Activated T-helper 2 cell treated with anti-CD3 and anti-CD28 coated beads, Interferon-gamma antibody, Interleukin-2, Interleukin-4, amounts not matched to agents 10 μg/mL and 5 μg/mL and 100 μg/mL, durations not matched to agents 14 hours and 24 hours and 36 hours (primary cell): ENCODE measurements at places on chromosomes 6 and 20. TPM values are rescaled to one million over a fixed set of nuclear protein-coding genes. Genes with fewer than 3 reads are reported as not detected.

The GCNT2 gene
- 2.0 and 2.8 TPM in 2 replicates for total RNA-seq

The SPATS1 gene
- not detected in 2 replicates for total RNA-seq

The UFL1 gene
- 27.0 and 27.3 TPM in 2 replicates for total RNA-seq

The ELOVL2 gene
- not detected in 2 replicates for total RNA-seq

The MAS1 gene
- total RNA-seq, result not detected in 2 replicates

The SAMD3 gene
- 3.2 and 3.4 TPM in 2 replicates for total RNA-seq

The C6orf15 gene
- total RNA-seq, result not detected in 2 replicates

- no peak for DNase-seq
These were observed 56.8 kb downstream of the LINC00237 start for GRCh38 chr20:21049305-21049828.

DNA sequence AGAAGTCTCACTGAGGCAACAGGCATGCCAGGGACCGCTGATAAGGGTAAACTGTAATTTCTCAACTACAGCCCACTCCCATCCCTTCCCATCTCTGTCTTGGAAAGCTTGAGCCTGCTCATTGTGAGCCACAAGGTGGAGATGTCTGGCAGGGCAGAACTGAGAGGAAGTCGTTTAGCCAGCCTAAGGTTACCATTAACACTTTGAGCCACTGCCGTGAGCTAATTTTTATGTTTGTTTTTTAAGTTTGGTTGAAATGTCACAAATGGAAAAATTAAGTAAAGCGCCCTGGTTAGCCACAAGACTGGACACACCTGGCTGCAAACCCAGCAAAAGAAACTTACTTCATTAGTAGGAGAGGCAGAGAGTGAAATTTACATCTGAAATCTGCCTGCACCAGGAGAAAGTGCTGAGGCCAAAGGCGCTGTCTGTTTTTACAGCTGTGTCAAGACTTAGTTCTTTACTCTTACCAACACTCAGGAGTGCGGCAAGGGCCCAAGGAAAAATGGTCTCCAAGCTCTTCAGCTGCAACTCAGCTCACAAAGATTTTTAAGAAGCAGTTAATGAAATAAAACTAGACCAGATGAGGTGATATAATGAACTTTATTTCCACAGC, 50.0 kb upstream of the FAM83C start:
- no peak for DNase-seq

DNA sequence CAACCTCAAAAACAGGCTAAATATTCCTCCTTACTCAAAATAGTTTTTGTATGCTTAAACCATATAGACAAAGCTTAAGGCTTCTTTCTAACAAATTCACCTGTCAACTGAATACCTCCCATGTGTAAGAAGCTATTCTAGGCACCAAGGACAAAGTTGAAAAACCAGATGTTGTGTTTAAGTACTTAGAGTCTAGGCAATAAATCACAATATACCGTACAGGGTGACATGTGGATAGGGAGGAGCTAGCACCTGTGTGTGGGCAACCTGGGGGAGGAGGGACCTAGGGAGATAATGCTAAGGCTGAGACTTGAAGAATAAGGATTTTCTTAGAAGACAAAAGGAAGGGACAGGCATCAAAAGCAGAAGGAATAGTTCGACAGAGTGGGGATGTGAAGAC, 123.5 kb downstream of the LMBRD1 start:
- DNase-seq, result no peak

DNA sequence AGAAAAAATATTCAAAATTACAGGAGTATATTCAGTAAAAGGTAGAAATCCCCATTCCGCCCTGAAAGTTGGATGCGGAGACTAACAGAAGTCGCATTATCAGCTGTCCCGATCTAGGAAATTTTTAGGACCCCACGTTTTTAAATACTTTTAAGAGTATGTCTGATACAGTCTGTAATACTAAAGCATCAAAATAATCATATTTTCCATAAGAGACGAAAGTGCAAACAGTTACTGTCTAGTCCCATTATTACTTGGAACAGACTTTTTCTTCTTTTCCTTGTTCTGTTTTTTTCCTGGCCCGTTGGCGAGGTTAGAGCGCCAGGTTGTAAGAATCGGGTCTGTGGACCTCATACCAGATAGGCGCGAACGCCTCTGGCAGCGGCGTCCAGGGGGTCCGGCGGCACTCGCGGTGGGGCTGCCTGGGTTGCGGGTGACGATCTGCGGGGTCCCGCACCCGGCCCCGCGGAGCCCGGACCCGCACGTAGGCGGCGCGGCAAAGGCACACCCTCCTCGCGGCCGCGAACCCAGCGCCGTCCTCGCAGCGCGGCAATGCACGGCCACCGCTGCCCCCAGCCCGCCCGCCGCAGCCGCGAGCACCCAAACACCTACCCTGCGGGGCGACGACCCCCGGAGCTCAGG, 460 bp downstream of the PLAGL1 start:
- DNase-seq, result no peak

GRCh38 chr6:74451953-74452352, 753.9 kb downstream of the COL12A1 start:
- no peak for DNase-seq

DNA sequence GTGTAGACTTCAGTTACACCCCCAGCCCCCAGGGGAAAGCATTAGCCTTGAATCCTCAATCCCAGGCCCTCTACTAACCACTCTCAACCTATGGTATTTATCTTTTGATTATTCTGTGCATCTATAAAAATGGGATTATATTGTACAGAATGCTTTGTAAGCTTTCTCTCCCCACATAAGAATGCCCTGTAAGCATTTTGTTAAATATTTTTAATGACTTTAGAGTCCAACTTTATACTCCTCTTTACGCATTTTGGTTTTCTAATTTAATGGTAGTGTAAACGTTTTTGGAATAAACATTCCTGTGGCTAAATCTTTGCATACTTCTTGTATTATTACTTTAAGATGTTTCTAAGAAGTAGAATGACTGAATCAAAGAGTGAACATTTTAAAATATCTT, 35.4 kb downstream of the FBXO9 start:
- no peak for DNase-seq

DNA sequence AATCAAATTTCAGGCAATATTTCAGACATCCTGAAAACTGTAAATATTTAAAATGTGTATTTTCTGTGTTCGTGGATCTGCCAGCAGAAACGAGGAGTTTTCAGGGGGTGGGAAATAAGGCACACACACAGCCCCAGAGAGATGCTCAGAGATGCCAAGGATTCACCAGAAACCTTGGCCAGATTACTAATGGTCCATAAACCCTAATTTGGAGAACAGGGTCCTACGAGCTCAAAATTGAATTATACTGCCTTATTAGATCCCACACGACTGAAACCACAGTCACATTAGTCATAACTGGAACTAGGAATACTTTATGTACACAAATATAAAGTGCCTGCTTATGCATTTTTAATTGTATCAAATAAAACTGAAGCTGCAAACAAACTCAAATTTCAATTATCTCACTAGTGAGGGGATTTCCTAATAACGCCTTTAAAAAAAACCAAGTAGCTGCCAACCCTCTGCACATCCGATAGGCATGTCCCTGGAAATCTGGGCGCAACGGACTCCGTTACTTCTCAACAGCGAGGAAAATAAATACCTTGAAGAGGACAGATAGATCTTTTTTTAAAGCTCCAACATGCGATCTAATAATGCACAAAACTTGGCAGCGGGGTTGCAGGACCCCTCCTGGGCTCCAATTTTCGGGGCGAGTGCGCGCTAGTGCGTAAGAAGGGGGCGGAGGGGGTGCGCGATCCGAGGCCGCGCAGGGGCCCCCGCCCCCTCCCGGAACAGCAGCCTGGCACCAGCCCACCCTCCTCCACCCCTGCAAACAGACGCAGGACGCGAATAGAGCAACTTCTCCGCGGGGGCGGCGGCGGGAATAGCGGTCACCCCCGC, 897 bp downstream of the CHD6 start:
- DNase-seq, result peak; percentile 30

- DNase-seq, result no peak
These were observed 119.6 kb downstream of the SCML4 start for GRCh38 chr6:107704347-107705013.

GRCh38 chr6:32146287-32146686, 5.5 kb downstream of the PRRT1 start:
- DNase-seq, result no peak

DNA sequence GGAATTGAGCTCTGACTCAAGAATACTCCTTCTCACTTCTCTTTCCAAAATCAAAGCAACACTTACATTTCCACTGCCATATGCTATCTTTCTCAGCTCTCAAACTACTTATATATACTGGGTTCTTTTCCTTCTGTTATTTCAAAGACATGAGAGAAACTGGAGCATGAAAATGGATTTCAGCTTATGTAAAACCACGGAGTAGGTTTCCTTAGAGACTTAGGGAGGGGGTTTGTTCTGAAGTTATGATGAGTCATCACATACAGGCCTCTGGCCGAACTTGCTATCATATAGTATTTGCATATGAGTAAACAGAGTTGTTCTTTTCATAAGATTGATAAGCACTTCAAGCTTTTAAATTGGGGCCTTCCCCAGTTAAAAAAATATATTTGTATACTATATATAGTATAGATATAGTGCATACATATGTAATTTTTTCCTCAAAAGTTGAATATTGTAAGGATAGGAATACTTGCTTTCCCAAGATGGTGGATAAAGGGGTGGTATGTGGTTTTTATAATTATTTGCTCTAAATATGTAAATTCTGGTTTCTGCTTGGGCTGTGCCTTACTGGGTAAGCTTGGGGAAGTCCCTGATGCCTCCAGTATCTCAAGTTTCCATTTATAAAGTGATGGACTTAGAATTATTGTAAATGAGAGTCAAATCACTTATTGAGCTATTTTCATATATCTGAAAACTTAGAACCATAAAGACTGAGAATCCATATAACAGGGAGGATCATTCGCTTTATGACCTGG, 273.9 kb downstream of the RFPL4B start:
- no peak for DNase-seq

DNA sequence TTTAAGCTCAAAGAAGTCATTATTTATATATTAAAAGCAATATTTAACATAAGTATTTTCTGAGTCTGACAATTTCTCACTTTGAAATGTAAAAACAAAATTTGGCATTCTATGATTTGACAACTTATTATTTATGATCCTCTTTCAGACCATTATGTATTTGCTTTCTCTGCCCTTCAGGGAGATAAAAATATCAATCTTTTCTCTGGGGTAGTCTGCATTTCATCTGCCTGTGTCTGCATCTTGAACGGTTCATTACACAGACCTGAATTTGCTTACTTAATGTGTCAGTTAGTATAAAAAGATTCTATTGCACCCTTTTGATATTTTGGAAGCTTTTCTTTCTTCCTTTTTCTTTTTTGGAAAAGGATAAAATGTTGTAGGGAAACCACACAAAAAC, 354.0 kb upstream of the RGS17 start:
- DNase-seq, result no peak

GRCh38 chr6:36717231-36717825, 19.7 kb downstream of the RAB44 start:
- DNase-seq, result no peak

DNA sequence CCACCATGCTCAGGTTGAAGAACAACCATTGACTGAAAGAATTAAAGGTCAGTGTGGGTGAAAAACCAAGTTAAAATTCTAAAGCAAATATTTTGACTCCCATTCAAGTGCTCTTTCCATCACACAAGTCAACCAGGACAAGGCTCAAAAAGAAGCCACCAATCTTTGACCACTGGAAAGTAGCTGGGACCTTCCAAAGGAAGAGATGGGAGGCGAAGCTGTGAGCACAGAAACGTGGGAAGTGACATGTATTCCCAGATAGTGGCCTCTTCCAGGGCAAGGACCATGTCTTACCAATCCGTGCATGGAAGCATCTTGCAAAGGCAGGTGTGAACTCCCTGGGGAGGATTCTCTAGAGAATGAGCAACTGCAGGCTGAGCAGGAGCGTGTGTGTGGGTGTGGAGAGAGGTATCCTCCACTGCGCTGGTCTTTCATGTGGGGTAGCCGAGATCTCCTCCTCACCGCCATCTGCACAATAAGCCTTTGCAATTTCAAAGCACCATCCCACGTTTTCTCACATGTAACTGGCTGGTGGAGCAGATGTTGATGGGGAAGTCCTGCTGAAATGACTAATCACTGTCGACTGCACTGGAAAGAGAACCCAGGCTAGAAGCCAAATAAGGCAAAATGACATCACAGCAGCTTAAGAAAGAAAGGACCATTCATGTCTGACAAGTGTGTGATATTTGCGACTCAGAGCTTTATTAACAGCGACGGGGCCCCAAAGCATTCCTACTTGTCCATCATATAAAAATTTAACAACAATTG, 189.4 kb upstream of the RREB1 start:
- DNase-seq, result peak; percentile 24

DNA sequence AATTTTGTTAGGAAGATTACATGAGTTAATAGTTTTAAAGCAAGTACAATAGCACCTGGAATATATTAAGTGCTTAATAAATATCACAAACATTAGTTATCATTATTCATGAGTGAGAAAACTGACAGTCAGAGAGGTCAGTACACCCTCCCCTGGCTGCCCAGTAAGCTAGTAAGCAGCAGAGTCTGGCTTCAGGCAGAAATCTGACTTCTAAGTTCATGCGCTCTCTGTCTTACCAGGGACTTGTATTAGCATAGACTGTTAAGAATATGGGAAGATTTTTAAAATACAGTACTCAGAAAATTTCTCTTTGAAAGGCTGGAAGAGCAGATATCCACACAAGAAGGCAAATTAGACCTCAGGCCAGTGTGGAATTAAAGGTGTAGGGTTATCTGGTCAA, 40.8 kb downstream of the BCAS1 start:
- DNase-seq, result no peak

DNA sequence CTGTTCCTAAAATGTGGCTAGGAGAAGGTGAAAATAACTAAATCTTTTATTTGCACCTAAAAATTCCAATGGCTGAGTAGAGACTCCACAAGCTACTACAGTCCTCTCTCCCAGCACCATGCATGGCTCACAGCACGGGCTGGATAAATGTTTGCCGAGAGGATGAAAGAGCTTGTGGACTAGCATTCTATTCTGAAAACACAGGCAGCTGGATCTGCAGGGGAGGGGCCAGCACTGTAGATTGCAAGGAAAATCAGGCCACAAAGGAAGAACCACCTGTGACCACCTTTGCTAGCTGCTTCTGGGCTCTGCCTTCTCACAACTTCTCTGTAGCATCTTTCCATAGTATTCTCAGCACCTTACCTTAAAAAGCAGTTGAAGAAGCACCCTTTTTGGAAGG, 46.6 kb downstream of the CLIC5 start:
- no peak for DNase-seq

- no peak for DNase-seq
These were observed 38.0 kb downstream of the EZR start for GRCh38 chr6:158780988-158781691.

- DNase-seq, result no peak
These were observed 165.0 kb upstream of the JARID2 start for GRCh38 chr6:15080895-15081294.

DNA sequence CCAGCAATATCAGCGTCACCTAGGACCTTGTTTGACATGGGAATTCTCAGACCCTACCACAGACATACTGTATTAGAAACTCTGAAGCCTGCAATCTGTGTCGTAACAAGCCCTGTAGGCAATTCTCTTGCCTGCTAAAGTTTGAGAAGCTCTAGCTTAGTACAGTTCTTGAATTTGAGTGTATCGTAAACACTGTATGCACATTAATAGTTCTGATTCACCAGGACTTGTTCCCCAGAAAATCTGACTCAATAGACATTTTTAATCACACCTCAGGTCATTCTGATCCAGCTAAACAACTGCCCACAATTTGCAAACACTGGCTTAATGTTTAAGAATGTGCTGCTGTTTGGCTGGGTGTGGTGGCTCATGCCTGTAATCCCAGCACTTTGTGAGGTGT, 414.3 kb downstream of the TFAP2A start:
- no peak for DNase-seq
